ENCODE measurements at places on chromosomes 7 and 10. TPM values are rescaled to one million over a fixed set of nuclear protein-coding genes. Genes with fewer than 3 reads are reported as not detected.

GRCh38 chr10:97740613-97741012 is 3.7 kb downstream of the ZFYVE27 start:
- H3K4me1 ChIP-seq = no peaks in the 10 kb centered on the region
- H3K36me3 ChIP-seq = no peaks in the 10 kb centered on the region
- no peak overlapping the region for H3K27ac ChIP-seq

GRCh38 chr10:13311177-13311575 is 11.3 kb upstream of the PHYH start:
- no peaks in the 10 kb centered on the region for H3K4me1 ChIP-seq
- H3K27ac ChIP-seq = no peak overlapping the region
- no peak for DNase-seq
- no peaks in the 10 kb centered on the region for H3K36me3 ChIP-seq

DNA sequence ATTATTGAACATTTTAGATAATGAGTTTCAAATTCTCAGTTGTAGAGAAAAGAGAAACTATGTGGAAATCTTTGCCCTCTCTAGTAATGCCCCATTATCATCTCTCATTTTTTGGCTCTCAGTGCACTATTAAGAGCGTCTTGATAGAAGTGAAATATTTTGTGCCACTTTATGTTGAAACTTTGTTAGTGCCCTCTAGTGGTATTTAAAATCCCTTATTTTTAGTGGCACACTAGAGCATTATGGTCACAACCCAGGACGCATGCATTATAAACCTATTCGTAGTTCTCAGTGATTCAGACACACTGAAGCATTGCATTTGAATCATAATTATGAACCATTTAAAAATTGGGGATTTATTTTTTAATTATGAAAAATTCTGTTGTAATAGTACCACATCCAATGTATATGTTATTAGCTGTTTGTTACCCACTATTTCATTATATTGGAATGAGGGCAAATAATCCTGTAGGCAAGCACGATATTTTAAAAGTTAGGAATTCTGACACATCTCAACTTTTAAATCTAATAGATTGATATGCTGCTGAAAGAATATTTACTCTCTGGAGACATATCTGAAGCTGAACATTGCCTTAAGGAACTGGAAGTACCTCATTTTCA is 21.9 kb downstream of the PDCD4 start:
- no peak overlapping the region for H3K4me3 ChIP-seq
- H3K36me3 ChIP-seq = peaks cover 27% of the 10 kb centered on the region
- DNase-seq = no peak
- H3K27me3 ChIP-seq = no peaks in the 10 kb centered on the region
- no peak overlapping the region for H3K27ac ChIP-seq

DNA sequence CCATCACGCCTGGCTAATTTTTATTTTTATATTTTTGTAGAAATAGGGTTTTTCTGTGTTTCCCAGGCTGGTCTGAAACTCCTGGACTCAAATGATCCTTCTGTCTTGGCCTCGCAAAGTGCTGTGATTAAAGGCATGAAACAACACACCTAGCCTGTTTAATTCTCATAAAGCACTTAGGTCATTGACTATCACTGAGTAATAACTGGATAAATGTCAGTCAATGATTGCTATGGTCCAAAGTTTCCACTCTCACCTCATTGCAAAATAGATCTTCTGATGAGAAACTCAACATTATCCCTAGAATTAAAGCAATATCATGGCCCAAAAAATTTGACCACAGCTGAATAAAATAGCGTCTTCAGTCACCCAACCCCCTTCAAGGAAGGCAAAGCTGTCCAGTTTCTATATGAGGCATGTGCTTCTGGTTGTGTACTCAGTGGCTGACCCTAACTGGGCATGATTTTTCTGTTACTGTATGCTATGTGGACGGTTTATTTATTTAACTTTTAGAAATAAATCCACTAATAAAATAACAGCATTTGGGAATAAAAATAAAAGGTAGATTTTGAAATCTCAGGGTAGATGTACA is 86.5 kb upstream of the LRRN3 start:
- H3K36me3 ChIP-seq = no peaks in the 10 kb centered on the region
- no peak for DNase-seq
- H3K4me3 ChIP-seq = no peak overlapping the region
- no peaks in the 10 kb centered on the region for H3K4me1 ChIP-seq

DNA sequence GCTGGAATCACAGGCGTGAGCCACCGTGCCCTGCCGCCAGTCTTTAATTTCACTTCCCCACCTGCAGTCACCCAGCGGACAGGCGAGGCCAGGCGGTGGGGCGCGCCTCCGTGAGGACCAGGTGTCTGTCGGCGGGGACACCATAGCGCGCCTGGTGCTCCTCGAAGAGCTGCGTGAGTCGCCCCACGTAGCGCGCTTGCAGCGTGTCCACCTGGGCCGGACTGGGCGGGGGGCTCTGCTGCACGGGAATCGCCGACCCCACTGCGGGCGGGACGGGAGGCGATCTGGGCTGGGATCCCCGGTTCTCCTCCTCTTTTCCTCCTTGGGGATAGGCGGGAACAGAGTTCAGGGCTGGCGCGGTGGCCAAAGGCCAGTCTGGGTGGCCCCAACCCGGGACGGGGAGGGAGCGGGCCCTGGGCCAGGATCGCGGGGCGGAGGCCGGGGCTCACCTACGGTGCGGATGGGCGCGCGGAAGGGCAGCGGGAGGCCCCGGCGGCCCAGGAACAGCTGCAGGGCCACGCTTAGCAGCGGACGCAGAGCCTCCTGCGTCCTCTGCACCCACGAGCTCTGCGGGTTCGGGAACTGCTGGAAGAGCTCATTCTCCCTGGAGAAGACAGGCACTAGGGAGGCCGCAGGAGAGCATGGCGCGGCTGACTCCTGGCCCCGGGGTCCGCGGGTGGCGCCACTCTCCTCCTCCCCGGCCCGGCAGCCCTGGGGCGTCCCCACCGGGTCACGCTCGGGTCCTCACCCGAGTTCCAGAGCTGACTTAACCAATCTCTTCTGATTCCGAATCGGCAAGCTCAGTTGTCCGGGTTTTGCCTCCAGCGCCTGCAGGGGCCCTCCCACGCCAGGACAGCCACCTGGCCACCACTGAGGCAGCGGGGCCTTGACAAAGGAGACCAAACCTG is 1.1 kb upstream of the MOGAT3 start:
- H3K27ac ChIP-seq = no peak overlapping the region
- no peaks in the 10 kb centered on the region for H3K36me3 ChIP-seq
- DNase-seq = no peak
- H3K4me1 ChIP-seq = no peaks in the 10 kb centered on the region

DNA sequence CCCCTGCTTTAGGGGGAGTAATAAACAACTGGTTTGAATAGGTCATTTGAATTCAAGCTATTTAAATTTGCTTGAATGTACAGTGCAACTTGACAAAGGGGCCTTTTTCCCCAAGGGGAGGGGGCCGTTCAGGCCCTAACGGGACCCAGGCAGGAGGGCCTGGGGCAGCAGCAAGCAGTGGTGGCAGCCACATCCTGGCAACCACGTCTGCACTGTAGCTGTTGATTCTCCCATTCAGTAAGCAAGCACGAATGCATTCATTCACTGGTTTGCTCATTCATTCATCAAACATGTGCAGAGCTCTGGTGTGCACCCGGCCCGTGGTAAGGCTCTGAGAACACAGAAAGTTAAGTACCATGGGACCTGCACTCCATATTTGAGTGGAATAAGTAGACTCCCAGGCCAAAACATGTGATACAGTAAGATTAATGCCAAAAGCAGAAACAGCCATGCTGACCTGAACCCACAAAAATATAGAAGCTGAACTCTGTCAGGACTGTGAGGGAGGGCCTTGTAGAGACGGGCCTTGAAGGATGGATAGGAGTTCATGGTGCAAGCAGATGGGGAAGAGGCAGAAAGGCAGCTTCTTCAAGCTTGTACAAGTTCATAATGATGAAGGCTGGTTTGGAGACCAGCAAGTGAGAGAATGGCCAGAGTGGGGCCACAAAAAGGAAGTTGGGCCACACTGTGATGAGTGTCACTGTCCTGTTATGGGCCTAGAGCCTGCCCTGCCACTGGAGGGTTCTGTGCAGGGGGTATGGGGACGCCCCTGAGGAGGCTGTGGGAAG is 29.3 kb upstream of the C10orf53 start:
- H3K36me3 ChIP-seq = no peaks in the 10 kb centered on the region
- H3K4me1 ChIP-seq = no peaks in the 10 kb centered on the region
- no peak overlapping the region for H3K4me3 ChIP-seq
- DNase-seq = no peak
- H3K27ac ChIP-seq = no peak overlapping the region

The AKR1E2 gene
- 15.5 TPM for total RNA-seq

The GLI3 gene
- 22.6 TPM for total RNA-seq

GRCh38 chr10:129971381-129972144 is 7.5 kb upstream of the EBF3 start:
- no peak for DNase-seq
- H3K36me3 ChIP-seq = no peaks in the 10 kb centered on the region
- H3K27ac ChIP-seq = no peak overlapping the region
- H3K4me1 ChIP-seq = peaks cover 13% of the 10 kb centered on the region
- H3K27me3 ChIP-seq = peaks cover 24% of the 10 kb centered on the region

GRCh38 chr10:92757066-92757710 is 67.4 kb downstream of the HHEX start:
- DNase-seq = peak; percentile 55
- no peaks in the 10 kb centered on the region for H3K27me3 ChIP-seq
- no peak overlapping the region for H3K4me3 ChIP-seq

GRCh38 chr10:123743441-123744223 is 77.5 kb downstream of the GPR26 start:
- H3K4me3 ChIP-seq = no peak overlapping the region
- DNase-seq = peak; percentile 79
- H3K4me1 ChIP-seq = no peaks in the 10 kb centered on the region
- no peaks in the 10 kb centered on the region for H3K36me3 ChIP-seq
- no peak overlapping the region for H3K27ac ChIP-seq

DNA sequence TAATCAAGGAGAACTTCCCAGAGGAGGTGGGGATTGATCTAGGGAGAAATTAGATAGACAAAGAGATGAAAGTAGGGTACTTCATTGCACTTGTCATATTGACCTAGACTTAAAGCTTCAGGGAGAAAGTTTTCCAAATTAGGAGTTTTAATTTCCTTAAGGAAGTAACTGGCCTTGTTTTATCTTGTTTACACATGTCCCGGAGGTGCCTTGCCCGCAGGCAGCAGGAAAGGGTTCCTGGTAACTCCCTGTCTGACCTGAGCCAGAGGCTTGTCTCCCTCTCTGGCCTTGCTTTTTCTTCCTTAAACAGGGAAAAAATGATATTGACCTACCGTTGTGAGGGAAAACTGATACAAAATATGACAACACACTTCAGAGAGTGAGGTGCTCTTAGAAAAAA is 181.6 kb downstream of the EVX1 start:
- H3K27me3 ChIP-seq = no peaks in the 10 kb centered on the region
- peaks cover 4% of the 10 kb centered on the region for H3K36me3 ChIP-seq
- H3K4me1 ChIP-seq = no peaks in the 10 kb centered on the region
- DNase-seq = no peak
- no peak overlapping the region for H3K4me3 ChIP-seq

GRCh38 chr7:130279906-130280305 is 13.1 kb upstream of the CPA4 start:
- no peak overlapping the region for H3K4me3 ChIP-seq
- H3K4me1 ChIP-seq = no peaks in the 10 kb centered on the region
- H3K36me3 ChIP-seq = no peaks in the 10 kb centered on the region
- no peak for DNase-seq

The HTR7 gene
- 0.66 TPM for total RNA-seq

DNA sequence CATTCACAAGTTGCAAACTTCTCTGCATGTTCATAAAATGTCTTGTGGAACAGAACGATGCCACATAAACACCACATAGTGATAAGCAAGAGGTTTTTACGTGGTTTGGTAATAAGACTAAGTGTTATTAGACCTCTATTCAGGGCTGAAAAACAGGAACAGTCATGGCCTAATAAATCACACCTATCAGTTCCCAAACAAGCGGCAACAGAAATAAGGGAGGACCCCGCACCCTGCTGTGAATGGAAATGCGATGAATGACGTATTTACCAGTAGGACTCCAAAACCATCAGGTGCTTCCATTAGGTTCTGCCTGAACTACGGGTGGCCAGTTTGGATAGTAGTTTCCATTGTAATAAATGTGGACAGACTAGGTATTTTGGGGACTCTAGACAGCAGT is 129.1 kb downstream of the TAX1BP1 start:
- H3K4me1 ChIP-seq = peaks cover 1% of the 10 kb centered on the region
- H3K4me3 ChIP-seq = no peak overlapping the region
- no peaks in the 10 kb centered on the region for H3K27me3 ChIP-seq
- no peak overlapping the region for H3K27ac ChIP-seq

DNA sequence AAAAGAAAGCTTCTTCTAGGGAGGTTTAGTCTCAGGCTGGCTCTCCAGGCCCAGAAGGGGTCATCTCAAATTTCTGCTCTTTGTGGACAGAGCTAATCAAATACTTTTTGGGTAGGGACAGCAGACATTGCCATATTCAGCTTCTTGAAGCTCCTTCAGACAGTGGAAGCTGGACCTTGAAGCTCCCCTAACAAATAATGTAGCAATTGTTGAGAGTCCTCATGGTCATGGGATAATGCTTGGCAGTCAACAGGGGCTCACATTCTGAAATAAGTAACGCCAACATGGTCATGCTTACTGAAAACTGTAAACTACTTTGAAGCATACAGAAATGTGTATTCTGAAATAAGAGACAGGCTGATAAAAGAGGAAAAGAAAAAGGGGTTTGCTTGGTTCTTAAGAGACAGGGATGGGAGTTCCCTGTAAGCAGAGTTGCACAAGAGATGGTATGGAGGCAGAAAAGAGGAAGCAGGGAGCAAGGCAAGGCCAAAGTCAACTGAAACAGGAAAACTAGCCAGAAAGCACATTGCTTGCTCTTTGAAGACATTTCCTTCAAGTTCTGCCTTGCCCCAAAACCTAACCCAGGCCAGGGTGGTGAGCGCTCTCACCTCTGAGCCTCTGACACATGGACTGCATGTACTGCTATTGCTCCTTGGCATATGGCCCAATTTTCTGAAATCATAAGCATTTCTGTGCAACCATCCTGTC is 53.1 kb upstream of the KMT2E start:
- no peak overlapping the region for H3K4me3 ChIP-seq
- peak overlapping the region; percentile 55 for H3K27ac ChIP-seq
- no peak for DNase-seq
- no peaks in the 10 kb centered on the region for H3K4me1 ChIP-seq
- no peaks in the 10 kb centered on the region for H3K27me3 ChIP-seq

- no peaks in the 10 kb centered on the region for H3K36me3 ChIP-seq
- no peak overlapping the region for H3K4me3 ChIP-seq
- no peaks in the 10 kb centered on the region for H3K4me1 ChIP-seq
- H3K27me3 ChIP-seq = no peaks in the 10 kb centered on the region
- no peak for DNase-seq
These were observed 1382.0 kb upstream of the CELF2 start for GRCh38 chr10:9635691-9636090.

DNA sequence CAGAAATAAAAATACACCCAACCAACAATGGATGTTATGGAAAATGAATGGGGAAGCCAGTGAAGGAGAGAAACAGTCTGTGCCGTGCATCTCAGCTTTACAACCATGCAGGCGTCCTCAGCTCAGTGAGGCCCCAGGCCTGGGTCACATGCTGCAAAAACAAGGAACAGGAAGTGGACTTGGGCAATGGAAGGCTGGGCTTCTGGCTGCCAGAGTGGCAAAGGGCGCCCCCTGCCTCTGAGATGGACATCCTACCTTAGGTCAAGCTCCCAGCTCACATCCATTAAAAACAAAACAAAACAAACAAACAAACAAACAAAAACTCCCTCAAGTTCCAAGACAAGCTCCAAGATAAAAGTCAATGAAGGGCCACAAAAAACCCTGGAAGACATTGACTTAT is 54.7 kb upstream of the AFAP1L2 start:
- no peaks in the 10 kb centered on the region for H3K27me3 ChIP-seq
- no peaks in the 10 kb centered on the region for H3K4me1 ChIP-seq
- DNase-seq = no peak
- H3K4me3 ChIP-seq = no peak overlapping the region
- H3K27ac ChIP-seq = no peak overlapping the region
